Activated T-cell treated with anti-CD3 and anti-CD28 coated beads for 1 hour (primary cell): ENCODE measurements at places on chromosomes 11 and 22.

DNA sequence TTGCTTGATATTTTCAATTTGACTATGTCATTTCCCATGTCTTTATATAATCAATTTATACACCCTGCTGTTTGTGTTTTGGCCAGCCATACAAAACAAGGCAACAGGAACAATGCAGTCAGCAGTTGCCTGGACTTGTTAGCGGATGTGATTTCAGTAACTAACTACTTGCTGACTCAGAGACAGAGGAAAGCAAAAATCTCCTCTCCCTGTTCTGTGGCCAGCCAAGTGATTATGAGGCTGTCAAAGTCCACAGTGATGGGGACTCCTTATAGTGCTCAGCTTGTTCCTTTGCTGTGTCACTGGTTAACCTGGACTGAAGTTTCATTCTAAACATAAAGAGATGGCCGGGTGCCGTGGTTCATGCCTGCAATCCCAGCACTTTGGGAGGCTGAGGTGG, 32.6 kb upstream of the APLP2 start:
- no peak for DNase-seq

GRCh38 chr11:127334466-127334865, 333.9 kb upstream of the KIRREL3 start:
- DNase-seq: no peak

DNA sequence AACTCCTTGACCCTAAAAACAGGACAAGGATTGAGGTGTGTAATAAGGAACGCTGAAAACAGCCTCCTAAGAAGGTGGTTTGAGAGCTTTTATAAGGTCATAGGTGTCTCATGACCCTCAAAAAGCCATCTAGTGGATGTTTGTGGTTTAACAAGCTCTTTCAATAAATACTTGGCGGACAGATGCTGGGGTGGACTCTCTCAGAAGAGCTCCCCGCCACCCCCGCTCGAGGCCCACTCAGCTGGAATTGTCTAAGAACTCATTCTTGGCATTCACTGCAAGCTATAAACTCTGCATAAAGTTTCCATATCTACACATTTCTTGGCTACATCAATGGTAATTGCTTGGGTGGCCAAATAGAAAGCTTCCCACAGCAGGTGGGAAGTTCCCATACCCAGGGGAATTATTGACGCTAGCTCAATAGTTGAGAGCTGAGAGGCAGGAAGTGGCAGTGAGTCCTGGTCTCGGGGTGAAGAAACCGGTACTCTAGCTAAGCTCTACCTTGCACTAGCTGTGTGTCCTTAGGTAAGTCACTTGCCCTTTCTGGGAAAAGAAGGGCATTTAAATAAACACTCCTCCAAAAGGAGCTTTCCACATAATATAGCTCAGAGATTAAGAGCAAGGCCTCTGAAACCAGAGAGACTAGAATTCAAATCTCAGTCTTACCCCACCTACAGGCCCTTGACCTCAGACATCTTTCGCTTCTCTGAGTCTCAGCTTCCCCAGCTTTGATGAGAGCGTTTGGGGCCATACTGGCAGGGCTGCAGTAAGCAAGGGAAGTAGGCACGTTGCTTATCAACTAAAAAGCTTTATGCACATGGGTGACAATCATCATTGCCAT, 6.4 kb downstream of the MS4A15 start:
- DNase-seq: no peak

GRCh38 chr11:131474947-131475346, 104.5 kb downstream of the NTM start:
- DNase-seq: no peak

GRCh38 chr22:23537416-23537815, 42.7 kb downstream of the IGLL1 start:
- no peak for DNase-seq

- DNase-seq: no peak
Measured at GRCh38 chr22:36761553-36762240, 14.2 kb downstream of the IFT27 start.

- DNase-seq: no peak
Measured at GRCh38 chr11:70358753-70359152, 39.6 kb upstream of the CTTN start.

- DNase-seq: no peak
Measured at GRCh38 chr11:14886513-14886912, 5.5 kb downstream of the CYP2R1 start.

DNA sequence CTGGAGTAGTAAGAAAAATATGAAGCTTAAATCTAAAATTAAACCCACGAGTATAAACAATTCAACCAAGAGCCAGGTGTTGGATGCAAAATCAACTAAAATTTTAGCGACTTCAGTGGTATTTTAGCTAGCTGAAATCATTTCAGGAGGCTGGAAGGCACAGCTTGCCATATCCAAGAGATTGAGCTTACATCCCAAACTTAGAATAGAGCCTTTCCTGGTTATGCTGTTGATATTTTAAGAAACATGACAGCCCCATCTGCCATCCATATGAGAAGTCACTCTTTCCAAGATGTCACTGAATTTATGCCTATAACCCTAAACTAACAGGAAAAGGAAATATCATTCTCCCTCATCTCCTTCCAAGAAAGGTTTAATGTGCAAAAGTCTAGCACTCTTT, 334.0 kb downstream of the KCNA4 start:
- no peak for DNase-seq

- DNase-seq: no peak
Measured at GRCh38 chr11:14789879-14790484, 102.0 kb downstream of the CYP2R1 start.

- no peak for DNase-seq
Measured at GRCh38 chr11:97461934-97462333, 1072.1 kb downstream of the JRKL start.
